Activated naive CD4-positive, alpha-beta T cell (primary cell): ENCODE measurements at places on chromosomes 13 and 19.

DNA sequence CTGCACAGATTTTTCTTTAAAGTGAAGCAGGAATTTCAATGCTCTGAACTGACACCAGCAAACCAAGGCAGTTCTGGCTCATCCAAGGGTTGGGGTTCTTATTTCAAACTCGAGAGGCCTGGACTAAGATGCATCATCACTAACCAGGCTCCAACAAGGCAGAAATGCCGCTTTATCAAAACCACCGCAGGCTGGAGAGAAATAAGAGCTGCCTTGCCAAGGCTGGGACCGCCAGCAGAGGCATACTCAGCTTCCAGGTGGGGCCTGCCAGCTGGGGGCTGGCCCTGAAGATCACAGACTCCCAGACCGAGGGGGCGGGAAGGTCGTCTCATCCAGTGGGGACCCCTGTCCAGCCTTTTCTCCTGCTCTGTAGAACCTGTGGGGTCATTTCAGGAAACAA lies 37.4 kb upstream of the GAS6 start:
- DNase-seq = no peak

DNA sequence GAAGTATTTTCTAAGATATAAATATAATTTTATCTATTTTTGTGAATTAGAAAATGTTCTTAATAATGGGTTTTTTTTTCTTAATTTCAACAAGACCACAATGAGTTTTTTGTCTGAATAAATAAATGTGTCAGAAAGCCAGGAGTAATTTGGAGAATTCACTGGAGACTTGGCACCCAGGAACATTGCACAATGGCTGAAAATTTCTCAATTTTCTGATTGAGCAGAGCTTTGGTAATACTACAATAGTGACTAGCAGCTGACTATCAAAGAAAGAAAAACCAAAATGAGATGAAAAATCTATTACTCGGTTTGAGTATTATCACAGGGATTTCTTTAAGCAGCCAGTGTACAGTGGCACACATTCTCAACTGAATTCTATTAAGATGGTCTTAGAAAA lies 394.4 kb upstream of the PCDH20 start:
- DNase-seq = no peak

GRCh38 chr19:7871437-7872305 lies 2.5 kb downstream of the PRR36 start:
- DNase-seq = peak; percentile 70

DNA sequence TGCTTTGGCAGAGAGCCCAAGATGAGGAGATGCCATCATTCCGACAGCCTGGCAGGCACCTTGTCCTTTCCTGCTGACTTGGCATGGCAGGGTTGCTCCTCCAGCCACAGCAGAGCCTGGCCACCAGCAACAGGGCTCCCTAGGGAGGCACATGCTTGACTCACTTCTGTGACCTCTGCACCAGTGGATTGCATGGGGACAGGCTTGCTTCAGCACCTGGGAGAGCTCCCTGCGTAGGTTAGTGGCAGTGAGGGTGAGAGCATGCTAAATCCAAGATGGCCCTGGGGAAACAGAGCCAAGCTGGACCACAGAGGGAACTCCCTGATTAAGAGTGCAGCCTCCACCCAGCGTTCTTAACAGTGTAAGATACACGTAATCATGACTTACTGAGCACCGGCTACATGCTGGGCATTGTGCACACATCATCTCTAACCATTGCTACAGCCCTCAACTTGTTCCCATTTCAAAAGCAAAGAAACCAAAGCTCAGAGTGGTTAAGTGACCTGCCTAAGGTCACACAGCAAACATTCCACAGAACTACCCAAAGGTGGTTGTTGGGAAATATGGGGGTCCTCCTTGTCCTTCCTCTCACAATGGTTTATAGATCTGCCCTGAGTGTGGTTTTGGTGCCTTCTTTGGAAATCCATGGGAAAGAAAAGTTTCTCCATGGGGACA lies 116.6 kb upstream of the UQCRFS1 start:
- DNase-seq = no peak

DNA sequence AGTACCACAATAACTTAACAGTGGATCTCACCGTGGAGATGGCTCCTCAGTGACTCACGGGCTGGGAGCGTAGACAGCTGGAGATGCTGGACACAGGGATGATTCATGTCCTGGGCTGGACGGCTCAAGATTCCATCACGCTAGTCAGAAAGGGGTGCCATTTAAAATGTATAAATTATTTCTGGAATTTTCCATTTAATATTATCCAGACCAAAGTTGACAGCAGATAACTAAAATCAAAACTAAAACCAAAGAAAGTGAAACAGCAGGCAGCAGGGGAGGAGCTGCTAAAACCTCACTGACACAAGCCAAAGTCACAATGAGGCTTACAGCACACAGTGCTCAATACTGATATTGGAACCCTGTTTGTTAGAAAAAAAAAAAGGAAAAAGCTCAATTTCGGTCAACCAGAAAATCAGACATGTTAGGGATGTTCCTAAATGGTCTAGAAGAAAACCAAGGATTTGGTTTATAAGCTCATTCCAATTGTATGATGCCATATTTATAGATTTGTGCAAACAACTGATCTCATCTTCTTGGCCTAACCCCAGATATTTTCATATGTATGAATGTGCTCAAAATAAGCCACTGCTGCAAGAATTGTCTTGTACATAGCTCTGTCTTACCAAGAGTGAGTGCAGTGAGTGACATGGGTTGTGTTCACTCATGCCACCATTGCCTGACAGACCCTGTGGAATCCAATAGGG lies 111.8 kb downstream of the SACS start:
- no peak for DNase-seq

DNA sequence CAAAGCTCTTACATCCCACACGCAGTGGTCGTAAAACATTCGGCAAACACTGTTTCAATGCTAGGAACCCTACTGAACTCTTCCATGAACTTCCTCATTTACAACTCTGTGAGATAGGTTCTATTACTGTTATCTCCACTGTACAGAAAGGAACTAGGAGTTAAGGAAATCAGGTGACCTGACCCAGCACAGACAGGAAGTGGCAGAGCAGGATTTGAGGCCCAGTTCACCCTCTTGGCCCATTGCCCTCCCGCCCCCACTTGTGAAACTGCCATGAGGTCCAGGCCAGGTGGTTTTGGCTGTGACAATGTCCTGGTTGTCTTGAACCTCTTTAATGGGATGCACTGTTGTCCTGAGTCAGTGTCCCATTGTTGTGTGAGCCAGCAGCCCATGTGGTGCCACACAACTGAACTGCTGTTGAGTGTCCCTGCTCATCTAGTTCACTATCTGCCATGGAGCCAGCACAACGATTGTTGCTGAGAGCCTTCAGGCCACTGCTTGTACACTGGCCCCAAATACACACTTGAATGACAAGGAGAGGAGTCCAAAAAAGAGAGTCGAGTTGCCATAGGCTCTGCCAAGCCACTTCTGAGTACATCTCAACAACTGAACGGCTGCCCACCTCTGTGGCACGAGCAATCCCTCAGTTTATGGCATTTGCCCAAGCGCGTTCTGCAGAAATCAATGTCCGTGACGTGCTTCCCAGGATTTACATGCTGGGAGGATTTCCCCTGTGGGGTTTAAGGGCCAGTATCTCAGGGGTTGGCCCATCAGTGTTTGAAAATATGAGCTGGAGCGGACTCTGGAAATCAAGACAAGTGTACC lies 484.6 kb downstream of the TSHZ3 start:
- DNase-seq = no peak
